H4 (cell line): ENCODE measurements at places on chromosomes 2 and 18.

DNA sequence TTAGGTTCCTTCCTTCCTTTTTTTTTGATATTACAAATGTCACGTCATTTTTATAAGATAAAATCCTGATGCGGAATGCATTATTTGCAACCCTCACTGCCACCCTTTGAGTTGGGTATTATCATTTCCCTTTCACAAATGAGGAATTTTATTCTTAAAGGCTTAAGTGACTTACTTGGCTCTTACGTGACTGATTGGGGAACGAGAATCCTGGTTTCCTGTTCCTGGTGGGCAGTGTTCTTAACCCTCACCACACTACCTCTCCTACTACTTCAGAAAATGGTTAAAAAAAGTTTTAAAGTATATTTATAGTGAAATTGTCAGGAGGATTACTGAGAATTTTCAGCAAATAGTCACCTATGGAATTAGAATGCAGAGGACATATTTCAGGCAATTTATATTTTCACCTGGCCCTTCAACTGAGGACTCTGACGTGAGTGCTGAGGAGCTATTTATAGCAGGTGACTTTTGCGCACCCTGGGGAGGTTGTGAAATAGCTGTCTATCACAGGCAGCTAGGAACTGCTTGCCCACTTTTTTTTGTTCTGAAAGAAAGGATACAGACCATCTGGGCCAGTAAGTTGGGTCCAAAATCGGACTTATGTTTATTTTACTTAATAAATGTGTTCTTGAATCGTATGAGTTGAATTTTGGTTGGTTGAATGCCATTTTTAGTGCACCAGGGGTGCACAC, 18.7 kb upstream of the RASGRP3 start:
- DNase-seq: no peak

DNA sequence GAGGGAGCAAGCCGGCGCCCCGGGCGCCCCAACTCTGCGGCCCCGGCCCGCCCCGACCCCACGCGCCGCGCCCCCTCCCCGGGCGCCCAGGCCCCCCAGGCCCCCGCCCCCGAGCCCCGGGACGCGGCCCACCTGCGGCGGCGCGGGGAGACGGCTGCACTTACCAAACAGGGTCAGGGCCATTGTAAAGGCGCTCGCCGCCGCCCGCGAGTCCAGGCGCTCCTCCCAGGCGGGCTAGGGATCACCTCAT, 526 bp downstream of the CHN1 start:
- DNase-seq: no peak

DNA sequence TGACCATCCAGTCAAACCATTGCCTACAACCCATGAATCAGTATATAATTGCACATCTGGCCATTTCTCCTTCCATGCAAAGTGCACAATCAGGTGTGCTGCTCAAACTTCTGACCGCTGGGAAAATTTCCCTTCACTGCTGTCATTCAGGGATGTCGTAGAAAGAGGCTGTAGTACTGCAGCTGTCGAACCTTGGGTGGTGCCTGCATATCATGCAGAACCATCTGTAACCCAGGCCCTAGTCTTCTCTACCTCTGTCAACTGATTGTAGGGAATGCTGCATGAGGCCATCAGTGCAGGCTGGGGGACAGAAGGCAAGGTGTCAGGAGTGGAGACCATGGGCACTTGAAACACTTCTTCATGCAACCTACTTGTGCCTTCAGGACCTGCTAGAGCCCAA, 267.5 kb downstream of the CALCRL start:
- no peak for DNase-seq

- no peak for DNase-seq
Measured at GRCh38 chr2:201735486-201735885, 37.0 kb upstream of the MPP4 start.

- DNase-seq: no peak
Measured at GRCh38 chr2:161233858-161234431, 73.7 kb downstream of the TANK start.

GRCh38 chr2:73981081-73982001, 3.4 kb upstream of the TET3 start:
- no peak for DNase-seq

DNA sequence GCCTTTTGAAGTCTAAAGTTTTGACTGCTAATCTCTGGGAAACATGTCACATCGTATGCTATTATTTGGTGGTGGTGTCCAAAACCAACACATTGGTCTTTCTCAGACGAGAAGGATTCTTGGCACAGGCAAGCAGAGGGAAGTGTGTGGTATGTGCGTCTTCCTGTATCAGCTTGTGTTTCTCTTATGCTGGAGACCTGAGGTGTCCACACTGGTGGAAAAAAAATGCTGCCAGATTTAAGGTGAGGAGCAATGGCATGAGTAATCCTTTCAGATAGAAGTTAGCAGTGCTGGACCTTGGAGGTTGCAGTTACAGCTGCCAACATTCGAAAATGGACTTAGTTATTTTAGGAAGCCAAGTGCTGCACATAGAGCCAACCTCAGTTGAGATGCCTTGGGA, 11.7 kb upstream of the FHL2 start:
- no peak for DNase-seq

DNA sequence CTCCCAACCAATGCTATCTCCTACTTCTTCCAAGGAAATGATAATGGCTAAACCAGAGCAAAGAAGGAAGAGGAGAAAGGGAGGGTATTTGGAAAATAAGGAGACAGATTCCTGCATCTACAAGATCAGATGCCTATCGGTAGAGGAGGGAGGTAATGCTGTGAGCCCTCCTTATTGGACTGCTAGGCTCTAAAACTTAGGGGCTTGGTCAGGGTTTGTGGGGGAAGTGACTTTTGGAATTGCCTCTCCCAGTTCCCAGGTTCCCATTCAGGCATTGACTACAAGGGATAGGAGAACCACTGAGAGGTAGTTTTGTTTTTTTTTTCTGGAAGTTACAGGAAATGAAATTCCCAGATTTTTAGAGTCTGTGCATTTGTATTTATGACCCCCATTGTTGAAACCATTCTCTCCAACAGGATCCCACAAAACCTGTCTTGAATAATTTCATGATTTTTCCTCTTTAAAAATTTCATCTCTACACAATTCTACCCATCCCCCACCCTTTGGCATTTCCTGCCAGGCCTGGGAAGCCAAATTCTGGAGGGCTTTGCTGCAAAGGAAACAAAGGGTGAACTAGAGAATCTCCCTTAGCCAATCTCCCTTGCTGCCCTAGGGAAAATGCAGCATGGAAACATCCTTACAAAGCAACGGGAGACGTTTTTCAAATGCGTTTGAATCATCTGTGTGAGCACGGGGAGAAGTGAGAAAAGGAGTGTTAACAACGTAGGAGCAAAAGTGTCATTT, 282.1 kb upstream of the EPAS1 start:
- peak; percentile 20 for DNase-seq
